GM18507 (cell line): ENCODE measurements at places on chromosomes 4 and X.

- no peak for DNase-seq
Observed at GRCh38 chr4:81084634-81085033, 54.1 kb downstream of the BMP3 start.

GRCh38 chr4:140679576-140679975, 76.6 kb downstream of the TBC1D9 start:
- no peak for DNase-seq

DNA sequence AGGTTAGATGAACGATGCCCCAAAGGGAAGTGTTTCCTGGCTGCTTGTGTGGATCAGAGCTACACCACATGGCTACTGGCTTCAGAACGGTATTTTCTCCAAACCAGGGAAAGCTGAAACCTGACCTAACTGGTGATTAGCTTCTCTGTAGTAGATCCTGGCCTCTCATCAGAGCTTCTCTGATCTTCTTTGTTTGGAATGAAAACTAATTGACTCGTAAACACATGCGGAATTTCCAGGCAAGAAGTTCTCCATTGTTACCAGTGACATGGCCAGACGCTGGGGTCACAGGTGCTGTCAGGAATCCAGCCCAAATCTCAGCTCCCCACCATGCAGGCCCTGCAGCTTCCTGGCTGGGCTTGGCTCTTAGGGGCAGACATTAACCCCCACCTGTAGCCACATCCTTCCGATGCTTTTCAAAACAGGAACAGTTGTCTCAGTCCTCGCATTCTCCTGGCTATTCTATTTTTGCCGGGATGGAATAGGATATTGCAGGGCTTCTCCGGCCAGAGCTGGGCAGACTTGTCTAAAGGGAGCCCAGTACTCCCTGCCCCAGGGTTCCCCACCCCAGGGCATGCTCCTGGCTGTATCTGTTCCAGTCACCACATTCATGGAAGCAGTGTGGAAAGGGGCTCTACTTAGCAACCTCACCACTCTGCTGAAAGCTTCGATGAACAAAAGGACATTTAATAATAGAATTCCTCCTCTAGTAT, 305.4 kb upstream of the F9 start:
- no peak for DNase-seq

GRCh38 chrX:11376163-11376562, 83.0 kb downstream of the AMELX start:
- DNase-seq: no peak

DNA sequence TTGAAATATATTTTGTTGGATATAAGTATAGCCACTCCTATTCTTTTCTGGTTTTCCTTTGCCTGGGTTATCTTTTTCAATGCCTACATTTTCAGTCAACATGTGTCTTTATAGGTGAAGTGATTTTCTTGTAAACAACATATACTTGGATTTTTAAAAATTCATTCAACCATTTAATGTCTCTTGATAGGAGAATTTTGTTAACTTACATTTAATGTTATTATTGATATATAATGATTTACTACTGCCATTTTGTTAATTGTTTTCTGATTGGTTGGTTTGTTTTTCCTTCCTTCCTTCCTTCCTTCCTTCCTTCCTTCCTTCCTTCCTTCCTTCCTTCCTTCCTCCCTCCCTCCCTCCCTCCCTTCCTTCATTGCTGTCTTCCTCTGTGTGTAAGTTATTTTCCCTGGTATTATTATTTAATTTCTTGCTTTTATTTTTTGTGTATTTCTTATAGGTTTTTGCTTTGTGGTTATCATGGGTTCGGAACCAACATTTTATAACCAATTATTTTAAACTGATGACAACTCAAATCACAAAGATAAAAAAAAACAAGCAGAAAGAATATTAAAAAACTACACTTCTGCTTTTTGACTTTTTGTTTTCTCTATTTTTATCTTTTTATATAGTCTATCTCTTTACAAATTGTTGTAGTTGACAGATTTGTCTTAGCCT, 330.1 kb upstream of the GRID2 start:
- no peak for DNase-seq

DNA sequence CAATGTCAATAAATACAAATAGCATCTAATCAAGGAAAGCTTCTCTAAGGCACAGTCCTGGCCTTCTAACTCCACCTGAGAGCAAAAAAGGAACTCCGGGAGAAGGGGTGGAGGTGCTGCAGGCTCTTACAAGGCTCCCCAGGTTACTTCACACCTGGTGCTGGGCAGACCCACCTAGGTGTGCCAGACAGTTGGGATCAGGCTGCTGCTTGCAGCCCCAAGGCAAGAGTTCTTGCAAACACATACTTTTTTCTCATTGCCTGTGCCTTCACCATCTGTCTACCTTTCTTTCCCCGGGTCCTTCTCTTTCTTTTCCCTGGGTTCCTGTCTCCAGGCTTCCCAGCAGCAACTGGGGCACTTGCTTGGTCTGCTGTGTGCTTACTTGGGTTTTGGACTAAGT, 81.4 kb upstream of the STIM2 start:
- no peak for DNase-seq
